ENCODE measurements at places on chromosomes 4 and X.

GRCh38 chrX:55663584-55663983 is 40.4 kb downstream of the FOXR2 start:
- DNase-seq, result no peak

DNA sequence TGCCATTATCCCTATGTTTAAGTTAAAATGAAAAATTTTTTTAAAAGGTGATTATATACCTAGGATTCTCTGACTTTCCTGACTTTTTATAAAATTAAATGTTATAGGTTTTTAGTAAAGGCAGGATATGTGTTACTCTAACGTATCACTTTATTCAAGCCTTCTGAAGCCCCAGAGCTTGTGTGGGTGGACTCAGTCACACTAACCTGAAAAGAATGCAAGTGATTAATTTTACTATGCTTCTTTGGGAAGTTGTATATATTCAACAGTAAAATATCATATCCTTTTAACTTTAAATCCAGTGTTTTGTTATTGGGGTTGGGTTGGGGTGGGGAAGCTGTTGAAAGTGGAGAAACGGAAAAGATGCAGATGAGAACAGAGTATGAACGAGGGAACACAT is 22.8 kb downstream of the PDLIM3 start:
- no peak for DNase-seq

DNA sequence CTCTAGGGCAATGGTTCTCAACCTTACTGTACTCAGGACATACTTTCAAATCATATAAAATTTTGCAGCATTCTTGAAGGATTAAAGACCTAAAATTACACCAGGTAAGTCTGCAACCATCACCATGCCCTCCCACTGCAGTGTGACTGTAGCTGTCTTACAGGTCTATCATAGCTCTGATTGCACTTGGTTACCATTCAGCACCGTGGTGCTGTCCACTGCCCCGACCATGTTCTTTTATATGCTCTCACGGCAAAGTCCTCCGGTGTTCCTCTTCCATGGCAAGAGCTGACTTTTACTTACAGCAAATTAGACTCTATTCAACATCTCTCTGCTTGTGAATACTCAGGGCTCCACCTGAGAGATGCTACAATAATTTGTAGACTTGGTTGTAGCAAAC is 11.5 kb downstream of the CRMP1 start:
- no peak for DNase-seq

DNA sequence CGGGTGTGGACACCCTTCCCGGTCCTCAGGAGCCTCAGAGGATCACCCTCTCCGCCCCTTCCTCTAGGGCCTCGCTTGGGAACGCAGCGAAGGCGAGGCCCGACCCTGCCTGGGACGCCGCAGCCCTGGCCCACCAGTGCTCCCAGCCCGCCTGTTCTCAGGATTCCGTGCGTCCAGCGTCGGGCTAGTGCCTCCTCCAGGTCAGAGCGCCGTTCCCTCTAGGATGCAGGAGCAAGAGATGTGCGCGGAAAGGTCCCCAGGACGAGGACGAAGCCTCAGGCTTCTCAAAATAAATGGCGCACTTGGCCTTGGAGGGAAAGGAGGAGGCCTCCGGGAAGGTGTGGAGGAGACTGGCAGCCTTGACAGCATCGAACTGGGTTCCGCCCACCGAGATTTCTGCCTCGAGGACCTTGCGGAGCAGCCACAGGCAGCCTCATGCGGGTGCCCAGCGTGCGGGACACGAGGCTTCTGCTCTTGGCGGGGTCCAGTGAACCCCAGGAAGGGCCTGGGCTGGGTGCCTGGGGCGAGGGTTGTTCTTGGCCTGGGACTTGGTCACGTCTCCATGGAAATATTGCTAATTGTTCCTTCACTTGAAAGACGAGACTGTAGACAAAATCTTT is 35.1 kb downstream of the PITX2 start:
- no peak for DNase-seq

- DNase-seq, result no peak
Observed at GRCh38 chr4:164614999-164615398, 138.9 kb upstream of the SMIM31 start.

GRCh38 chr4:159317203-159317602 is 214.3 kb downstream of the RAPGEF2 start:
- DNase-seq, result no peak

DNA sequence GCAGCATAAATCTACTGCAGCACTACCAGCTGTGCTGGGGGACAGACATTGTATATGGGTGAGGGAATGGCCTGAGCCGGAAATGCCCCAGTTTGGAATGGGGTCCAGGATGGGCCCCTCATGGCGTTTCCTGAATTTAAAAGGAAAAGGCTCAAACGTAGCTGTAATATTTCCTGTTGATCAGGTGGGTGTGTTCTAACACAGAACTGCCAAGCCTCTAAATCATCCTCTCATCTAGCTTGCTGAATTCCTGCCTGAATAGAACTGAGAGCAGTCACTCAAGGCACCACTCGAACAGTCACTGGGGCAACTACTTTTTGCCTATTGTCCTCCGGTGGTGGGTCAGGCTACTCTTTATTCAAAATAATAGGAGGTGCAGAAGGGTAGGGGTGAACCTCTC is 28.7 kb downstream of the ADH6 start:
- no peak for DNase-seq

GRCh38 chrX:81238166-81238565 is 36.3 kb downstream of the SH3BGRL start:
- no peak for DNase-seq

- DNase-seq, result no peak
Observed at GRCh38 chr4:124219389-124219788, 493.1 kb downstream of the ANKRD50 start.

DNA sequence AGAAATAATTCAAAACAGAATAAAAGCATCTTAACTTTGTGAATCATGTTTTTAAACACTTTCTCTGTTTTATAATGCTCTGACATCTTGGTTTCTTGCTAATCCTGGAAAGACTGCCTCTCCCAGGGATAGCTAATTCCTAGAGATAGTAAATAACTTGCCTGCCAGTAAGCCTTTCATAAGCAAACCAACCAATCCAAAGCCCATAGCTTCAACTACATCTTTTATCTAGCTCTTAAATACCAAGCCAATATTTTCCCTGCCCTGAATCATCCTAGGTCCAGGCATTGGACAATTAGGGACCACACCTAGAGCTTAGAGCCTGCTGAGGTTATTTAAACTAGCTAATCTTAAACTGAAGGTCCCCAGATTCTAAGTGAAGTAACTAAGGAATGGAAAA is 223.7 kb upstream of the DIPK2B start:
- DNase-seq, result no peak

GRCh38 chr4:186915816-186916215 is 192.2 kb upstream of the FAT1 start:
- no peak for DNase-seq

DNA sequence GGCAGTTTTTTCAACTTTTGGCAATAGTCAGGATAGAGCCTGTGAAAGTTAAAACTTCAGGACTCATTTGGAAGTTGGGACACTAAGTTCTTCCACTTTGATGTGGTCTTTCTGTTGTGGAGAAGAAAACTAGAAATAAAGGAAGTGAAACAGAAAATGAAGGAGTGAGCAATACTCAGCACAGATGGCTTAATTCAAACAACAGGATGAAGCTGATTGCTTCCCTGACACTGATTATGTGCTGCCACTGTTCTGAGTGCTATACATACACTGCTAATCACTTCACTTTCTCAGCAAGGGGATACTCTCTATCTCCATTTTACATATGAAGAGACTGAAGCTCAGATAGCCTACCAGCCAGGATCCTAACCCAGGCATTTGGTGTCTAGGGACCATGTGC is 235.1 kb upstream of the CPEB2 start:
- no peak for DNase-seq

- DNase-seq, result no peak
Observed at GRCh38 chr4:146095091-146095690, 80.3 kb upstream of the LSM6 start.

DNA sequence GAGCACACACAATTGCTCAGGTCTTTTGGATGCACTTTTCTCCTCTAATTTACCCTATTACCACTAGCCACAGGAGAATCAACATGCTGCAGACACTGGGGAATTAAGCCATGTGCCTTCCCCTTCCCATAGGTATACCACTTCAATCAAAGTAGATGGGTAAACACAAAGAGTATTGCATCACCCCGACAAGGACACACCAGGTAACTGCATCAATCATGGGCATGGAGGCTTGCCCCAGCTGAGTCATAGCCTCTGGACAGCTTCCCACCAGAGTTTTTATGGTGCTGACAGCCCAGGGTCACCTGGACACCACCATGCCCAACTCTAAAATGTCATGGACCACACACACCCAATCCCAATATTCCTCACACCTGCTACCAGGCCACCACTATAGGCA is 197.2 kb upstream of the AR start:
- no peak for DNase-seq

- DNase-seq, result no peak
Observed at GRCh38 chrX:79400623-79401022, 33.5 kb upstream of the ITM2A start.

DNA sequence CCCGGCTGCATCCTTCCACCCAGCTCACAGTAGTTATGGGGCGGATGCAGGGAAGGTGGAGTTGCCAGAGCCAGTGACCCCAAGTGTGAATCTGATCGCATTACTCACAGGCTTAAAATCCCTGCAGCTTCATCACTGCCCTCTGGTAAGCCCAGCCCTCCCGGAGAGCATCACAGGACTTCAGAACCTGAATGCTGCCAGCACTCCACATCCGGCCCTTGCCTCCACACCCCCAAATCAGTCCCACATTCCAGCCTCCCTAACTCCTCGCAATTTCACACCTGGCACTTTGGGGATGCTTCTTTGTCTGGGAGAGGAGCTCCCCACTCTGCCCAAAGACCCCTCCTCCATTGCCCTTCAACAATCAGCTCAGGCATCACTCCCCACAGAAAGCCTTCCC is 15.6 kb downstream of the RASL11B start:
- no peak for DNase-seq

- no peak for DNase-seq
Observed at GRCh38 chrX:107970073-107970472, 12.1 kb downstream of the TEX13B start.

DNA sequence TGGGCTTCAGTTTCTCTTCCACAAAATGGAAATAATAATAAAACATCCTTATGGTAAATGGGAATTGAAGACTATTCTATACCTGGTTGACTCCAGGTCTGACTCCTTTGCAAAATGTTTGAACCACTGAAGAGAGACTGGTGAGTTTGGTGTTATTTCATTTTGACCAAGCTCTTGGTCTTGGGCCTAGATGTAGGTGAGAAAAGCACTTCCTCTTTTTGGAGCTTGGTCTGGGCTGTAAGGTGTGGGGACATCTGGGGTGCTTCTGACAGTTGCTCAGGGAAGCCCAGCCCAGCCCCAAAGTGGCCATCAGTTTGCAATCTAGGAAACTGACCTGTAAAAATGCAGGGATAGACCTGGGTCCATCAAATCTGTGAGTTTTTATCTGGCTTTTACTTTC is 26.8 kb upstream of the SOD3 start:
- no peak for DNase-seq

DNA sequence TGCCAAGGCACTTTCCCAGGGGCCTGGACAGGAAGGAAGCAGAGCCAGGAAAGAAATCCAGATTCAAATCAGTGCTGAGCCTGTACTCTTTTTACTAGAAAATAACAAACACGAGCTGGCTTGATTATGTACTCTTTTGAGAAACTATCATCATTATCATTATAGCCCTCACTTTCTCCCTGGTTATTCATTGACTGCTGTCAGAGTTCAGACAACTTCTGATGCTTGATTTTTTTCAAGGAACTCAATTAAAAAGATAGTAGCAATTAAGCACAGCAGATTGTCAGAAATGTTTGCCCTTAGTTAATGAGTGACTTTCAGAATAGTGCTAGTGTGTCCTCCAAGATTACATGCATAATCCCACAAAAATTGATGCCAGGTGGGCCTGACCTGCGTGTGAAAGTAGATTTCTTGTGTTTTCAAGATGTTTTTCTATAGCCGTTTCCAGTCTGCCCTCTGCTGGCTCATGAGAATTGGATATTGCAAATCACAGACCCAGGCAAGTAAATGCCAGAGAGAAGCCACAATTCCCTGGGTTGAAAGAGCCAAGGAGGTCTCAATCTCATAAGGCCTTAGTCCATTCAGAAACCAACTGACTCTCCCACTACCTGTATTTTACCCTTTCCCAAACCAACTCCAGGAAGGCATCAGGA is 14.3 kb upstream of the PNPLA4 start:
- DNase-seq, result no peak

DNA sequence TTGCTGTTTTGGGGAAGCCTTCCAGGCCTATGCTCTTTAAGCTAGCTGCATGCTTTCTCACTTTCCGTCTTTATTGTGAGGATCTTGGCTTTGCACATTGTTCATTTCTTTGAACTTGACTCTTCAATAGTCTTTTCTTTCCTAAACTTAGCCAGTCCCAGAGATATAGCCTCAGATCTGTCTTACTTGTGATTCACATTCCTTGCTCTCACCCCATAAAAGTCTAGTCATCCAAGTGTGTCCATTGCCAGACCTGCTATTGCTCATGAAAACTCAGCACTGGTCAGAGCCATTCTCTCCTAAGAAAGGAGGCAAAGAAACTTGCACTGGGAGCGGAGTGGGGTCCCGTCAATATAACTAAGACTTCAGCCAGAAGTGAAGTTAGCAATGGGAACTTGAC is 275.0 kb upstream of the CTSO start:
- no peak for DNase-seq

GRCh38 chrX:94686071-94686470 is 1012.1 kb downstream of the FAM133A start:
- DNase-seq, result no peak

- no peak for DNase-seq
Observed at GRCh38 chrX:114162068-114162735, 421.7 kb upstream of the HTR2C start.

DNA sequence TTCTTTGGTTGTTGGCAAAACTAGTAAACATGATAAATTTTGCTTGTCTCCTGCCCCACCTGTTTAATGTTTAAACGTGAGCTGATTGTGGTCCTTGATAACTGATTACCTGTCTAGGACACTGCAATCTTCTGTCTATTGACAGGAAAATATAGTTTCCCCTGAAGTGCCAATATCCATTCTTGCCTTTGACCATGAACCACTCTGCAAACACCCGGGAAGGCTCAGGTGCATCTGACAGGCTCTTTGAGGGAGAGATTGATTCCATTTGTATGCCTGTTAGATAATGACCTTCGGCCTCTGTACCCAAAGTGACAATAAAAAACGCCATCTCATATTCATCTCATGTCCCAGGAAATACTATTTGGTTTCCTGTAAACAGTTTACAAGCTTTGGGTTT is 453.0 kb downstream of the CENPC start:
- no peak for DNase-seq

- DNase-seq, result no peak
Observed at GRCh38 chr4:94304365-94304971, 38.2 kb downstream of the HPGDS start.

GRCh38 chrX:1853916-1854315 is 239.1 kb downstream of the ASMT start:
- no peak for DNase-seq
